ENCODE measurements at places on chromosomes 5 and 9.

GRCh38 chr5:96687080-96687479 lies 24.9 kb downstream of the CAST start:
- no peak for DNase-seq

GRCh38 chr9:136090768-136091581 lies 4.1 kb downstream of the NACC2 start:
- no peak for DNase-seq

GRCh38 chr5:132365213-132365612 lies 4.3 kb upstream of the SLC22A5 start:
- DNase-seq = no peak

DNA sequence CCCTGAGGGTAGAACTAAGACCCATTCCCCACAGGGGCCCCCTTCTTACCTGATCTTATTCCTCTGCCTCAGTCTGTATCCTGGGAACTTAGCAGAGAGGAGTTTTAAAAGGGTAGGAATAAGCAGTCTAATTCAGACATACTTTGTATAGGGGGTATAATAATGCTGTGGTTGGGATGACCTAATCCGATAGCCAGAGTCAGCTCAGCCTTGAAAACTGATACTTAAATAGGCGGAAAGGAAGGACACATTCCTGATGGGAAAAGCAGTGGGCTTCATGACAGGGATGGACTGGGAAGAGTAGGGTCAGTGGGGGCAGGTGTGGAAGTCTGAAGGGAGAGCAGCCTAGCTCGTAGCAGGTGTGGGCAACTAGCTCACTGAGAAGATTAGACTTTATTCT lies 52.2 kb upstream of the TESK1 start:
- DNase-seq = no peak

- no peak for DNase-seq
Observed at GRCh38 chr5:10563110-10563944, 543 bp upstream of the ANKRD33B start.

DNA sequence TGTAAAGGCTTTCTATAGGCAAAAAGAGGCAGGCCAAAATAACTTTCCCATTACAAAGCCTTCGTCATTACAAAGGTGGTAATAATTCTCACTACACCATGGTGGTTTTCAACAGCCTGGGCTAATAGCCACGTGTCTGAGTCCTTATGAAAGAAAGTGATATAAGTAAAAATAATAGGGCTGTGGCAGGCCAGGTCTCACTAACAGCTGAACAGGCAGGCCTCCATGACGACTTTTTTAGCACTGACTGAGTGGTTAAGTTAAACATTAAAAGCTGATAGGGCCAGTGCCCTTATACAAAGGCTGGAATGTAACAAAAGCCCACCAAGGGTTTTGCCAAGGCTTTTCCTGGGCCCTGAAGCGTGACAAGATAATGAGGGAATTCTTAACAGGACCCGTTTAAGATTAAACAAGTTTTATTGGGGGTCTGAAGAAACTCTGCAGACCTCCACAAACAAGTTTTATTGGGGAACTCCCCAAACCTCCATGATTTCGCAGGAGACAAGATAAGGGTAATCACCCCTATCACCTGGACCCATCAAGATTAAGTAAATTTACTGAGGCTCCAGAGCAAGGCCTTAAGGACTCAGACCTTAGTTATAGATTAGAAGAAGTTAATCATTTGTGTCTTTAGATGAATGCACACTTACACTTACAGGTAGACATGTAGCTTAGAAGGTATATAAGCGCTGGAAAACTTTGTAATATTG lies 412.9 kb downstream of the CHSY3 start:
- DNase-seq = no peak

GRCh38 chr5:137753691-137754187 lies 424 bp downstream of the HNRNPA0 start:
- DNase-seq = no peak

DNA sequence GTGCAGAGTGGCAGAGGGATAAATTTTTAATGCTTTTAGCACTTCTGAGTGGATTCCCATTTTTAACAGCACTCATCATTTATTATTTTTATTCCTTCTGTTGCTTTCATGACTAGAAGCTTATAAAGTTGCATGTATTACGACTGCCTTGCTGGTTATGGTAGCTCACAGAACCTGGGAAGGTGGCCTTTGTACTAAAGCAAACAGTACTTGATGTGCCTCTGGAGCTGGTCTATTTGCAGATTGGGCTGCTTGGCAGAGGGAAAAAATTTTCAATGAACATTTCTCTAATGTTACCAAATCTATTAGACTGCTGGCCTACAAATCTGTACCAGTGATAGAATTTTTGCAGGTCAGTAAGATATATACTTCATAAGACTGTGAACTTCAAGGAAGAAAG lies 274.5 kb upstream of the C9orf72 start:
- DNase-seq = no peak

DNA sequence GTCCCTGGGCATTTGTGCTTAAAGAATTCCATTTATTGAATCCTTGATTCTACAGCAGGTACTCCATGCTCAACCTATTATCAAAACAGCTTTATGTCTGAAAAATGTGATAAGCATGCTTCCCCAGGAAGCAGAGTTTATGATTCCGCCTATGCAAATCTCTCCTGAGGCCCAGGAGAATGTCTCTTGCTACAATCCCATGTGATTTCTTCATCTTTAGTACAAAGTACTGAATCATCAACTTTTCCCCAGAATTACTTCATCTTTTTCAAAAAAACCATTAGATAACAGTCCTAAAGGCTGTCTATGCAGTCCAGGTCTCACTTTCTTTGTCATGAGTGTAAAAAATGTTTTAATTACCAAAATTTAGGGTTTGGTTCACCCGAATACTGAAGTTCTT lies 130.2 kb upstream of the ADAMTSL1 start:
- DNase-seq = no peak

DNA sequence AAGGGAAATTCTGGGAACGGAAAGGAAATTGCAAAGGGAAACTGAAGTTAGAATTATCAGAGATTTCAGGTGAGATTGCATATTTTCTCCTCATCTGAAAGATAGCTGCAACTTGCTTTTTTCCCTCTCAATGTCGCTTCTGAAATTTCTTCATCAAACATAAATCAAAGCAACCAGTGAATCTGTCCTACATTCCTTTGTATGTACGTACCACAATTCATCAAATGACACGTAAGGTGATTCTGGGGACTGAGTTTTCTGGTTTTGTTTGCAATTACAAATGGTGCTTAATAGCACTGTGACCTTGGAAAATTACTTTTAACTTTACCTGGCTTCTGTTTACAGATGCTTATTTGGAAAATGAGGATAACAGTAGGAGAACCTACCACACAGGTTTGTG lies 21.9 kb upstream of the CNOT6 start:
- no peak for DNase-seq

GRCh38 chr5:103943230-103943629 lies 380.6 kb upstream of the NUDT12 start:
- DNase-seq = no peak

DNA sequence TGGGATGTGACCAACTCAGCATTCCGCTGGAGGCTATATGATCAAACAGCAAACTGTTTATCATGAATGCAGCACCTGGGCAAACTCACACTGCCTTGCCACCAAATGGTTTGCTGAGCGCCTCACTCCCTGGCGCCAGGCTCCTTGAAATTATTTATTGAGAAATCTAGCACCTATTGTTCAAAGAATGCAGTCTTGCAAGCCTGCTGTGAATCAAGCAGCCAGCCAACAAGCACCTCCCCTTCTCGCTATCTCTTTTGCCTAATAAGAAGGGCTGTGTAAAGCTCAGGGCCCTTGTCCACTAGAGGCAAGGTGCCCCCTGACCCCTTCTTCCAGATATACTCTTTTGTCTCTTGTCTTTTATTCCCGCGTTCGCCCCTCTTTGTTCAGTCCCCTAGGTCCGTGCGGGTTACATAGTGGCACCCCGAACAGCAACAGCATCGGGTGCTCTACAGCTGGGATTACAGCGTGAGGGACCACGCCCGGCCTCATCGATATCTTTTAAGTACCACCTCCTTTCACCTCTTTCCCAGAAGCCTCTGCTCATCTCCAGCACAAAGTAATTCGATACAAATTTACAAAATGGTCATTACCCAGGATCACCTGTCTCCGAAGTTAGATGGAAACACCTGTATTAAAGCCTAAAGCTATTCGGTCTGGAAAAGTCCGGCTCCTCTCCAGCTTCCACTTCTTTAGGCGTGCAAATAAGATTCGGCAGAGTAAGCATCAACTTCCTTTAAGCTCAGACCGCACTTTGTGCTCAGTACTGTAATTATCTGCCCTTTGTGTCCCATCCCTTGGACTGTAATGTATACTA lies 896 bp downstream of the RIGI start:
- no peak for DNase-seq

DNA sequence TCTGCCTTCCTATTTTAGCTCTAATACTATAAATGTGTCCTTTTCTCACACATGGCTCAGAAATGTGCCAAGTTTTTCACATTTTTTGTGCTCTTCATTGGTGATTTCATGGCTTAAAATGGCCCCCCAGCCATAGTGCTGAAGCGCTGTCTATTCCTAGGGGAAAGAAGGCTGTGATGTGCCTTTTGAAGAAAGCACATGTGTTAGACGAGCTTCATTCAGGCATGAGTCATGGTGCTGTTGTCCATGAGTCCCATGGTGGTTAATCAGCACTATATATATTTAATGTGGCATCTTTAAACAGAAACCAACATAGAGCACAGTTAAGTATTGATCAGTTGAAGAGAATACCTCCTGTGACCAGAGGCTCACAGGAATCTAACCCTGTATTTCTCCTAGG lies 55.8 kb downstream of the PDE8B start:
- no peak for DNase-seq

DNA sequence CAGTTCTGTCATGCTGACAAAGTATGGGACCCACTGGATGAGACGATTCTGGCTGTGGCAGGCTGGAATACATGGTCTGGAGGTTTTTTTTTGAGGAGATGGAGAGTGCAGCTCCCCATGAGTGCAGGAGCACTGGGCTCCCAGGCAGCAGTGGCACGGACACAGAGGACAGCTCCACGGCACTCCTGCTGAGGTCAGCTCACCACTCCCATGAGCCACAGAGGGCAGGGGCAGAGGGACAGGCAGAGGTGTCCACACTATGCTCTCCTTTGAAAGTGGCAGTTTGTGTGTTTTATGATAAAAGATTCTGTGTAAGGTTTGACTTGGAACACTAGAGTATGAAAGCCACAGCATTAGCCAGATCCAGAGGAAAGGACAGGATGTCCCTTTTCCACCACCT lies 114.4 kb downstream of the UBE2R2 start:
- DNase-seq = no peak

GRCh38 chr5:154371687-154372086 lies 74.1 kb upstream of the SAP30L start:
- no peak for DNase-seq

GRCh38 chr9:127397646-127398274 lies 791 bp downstream of the SLC2A8 start:
- no peak for DNase-seq

DNA sequence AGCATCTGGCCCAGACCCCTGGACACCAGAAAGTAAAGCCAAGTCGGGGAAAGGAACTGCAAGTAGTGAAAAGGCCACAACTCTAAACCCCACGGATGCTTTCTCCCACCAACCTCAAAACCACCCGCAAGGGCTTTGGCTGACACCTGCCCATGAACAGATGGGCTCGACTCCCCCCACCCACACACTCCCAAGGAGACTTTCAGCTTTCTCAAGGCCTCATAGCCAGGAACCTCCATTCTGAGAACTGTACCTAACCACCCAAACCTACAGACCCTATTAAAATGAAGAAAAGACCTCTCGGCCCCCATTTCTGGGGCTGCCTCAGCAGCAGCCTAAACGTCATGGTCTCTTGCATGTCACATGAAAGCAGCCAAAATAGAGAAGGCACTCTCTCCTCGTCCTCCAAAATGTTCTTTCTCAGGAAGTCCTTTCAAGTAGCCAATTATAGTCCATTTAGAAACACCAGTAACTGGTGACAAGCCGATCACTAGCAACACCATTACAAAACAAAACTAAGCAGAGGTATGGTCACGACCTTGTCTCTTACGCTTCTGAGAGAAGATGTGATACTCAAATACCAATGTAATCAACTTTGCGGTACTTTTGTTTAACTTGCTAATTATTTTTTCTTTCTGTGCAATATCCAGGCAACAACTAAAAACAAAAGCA lies 2.9 kb downstream of the B4GALT1 start:
- no peak for DNase-seq

DNA sequence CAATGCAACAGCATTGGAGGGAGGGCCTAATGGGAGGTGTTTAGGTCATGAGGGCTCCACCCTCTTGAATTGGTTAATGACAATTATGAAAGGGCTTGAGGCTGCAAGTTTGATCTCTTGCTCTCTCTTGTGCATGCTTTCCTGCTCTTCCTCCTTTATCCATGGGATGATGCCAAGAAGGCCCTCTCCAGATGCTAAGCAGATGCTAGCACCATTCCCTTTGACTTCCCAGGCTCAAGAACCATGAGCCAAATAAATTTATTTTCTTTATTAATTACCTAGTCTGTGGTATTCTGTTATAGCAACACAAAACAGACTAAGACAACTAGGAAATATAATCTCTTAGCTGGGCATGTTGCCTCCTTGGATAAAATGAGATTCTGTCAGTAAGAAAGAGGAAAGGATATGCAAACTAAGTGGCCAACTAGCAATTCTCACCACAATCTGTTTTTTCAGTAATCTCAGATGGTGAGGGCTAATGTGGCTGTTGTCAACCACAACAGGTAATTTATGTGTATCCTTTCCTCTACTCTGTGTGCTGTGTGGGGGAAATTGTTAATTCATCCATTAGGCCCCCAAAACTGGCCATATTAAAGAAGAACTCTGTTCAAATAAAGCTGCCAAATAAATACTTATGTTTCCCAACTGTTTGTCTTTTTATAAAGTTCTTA lies 269.1 kb upstream of the CD180 start:
- DNase-seq = no peak

DNA sequence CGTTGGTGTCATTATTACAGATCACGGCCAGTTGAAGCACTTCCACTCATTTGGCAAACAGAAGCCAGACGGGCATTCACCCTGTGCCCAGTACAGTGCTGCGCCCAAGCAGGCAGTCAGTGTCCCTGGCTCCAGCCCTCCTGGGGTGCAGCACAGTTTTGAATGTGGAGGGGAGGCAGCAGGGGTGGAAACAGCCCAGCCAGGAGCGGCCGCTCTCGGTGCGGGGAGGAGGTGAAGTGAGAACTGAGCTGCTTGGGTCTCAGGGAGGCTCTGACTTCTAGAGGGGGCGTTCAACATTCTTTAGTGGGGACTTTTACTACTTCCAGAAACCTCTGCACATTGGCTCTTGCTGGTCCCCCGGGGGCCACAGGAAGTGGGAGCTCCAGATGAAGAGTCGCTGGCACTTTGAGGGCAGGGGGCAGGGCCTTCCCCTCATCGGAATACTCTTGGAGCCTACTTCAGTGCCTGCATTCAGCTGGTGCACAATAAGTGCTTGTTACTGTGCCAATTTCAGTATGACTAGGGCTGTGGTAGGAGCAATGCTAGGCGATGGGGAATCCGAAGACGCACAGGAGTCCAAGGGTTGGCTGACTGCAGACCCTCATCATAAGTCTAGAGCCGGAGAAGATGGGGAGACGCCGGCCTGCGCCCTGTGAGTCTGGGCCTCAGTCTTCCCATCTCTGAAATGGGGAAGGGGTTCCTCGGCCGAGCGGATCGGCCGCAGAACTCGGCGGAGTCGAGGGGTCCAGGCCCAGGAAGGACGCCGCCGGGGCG lies 492 bp upstream of the NEK6 start:
- DNase-seq = no peak
